ENCODE measurements at places on chromosomes 6 and 20.

GRCh38 chr6:37485291-37485702 is 14.4 kb downstream of the CCDC167 start:
- no peak for DNase-seq

GRCh38 chr6:161686655-161687054 is 412.8 kb upstream of the AGPAT4 start:
- no peak for DNase-seq

DNA sequence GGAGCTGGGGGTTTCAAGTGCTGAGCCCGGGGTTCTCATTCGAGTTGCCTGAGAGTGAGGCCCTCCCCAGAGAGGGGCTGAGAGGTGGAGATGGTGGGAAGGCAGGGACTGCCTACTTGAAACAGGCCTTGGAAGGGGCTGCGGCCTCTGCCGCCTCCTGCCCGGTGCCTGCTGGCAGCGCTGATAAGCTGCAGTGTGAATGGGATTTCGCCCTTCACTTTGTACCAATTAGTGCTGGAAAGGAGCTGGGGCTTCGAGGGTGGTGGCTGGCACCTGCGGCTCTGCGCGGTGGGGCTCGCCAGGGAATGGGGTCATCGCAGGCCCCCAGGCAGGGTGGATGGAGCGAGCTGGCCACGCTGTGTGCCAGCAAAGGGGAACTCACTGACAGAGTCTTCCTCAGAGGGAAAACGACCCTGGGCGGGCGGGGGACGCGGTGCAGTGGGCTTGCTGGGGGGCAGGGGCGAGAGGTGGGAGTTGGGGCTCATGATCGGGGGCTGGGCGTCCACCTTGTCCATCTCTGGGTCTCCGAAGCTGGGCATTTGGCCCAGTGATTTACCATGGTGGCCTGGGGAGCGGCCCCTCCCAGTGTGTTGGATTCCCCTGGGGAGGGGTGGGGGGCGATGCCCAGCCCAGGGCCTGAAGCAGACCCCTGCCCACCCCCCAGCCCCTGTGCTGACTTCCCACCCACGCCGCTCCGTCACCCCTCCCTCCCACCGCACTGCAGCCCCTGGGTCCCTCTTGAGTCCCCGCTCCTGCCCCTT is 22.9 kb downstream of the COL20A1 start:
- DNase-seq: no peak

DNA sequence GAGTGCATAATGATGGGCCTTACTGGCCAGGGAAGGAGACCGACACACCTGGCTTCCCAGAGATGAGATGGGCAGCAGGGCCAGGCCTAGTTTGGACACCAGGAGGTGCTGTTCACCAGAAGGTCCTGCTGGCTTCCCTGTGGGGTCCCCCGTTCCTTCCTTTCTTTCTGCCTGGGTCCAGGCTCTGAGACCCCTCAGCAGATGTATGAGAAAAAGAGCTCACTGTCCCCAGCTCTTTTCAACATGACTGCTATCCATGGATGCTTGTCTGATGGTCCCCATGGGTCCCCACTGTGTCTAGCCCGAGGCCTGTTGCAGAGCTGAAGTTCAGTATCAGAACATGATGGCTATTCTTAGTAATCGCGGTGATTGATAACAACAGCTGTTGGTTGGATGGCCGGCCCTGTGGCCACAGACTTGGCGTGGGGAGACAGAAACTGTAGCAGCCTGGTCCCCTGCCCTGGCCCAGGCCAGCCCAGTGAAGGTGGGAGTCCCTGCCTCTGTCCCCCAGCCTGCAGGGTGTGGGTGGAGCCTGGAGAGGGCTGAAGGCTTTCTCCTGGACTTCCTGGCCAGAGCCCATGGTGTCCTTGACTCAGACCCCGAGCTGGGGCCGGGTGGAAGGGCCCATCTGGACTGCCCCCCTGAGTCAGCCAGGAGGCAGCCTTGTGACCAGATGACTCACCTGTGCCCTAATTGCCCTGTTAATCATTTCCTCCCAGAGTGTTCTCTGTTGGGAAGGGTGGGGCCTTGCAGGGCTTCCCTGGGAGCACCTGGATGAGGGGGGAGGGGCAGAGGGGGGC is 9.9 kb upstream of the BAK1 start:
- peak; percentile 66 for DNase-seq

GRCh38 chr6:134424798-134425170 is 106.9 kb upstream of the SGK1 start:
- DNase-seq: no peak

DNA sequence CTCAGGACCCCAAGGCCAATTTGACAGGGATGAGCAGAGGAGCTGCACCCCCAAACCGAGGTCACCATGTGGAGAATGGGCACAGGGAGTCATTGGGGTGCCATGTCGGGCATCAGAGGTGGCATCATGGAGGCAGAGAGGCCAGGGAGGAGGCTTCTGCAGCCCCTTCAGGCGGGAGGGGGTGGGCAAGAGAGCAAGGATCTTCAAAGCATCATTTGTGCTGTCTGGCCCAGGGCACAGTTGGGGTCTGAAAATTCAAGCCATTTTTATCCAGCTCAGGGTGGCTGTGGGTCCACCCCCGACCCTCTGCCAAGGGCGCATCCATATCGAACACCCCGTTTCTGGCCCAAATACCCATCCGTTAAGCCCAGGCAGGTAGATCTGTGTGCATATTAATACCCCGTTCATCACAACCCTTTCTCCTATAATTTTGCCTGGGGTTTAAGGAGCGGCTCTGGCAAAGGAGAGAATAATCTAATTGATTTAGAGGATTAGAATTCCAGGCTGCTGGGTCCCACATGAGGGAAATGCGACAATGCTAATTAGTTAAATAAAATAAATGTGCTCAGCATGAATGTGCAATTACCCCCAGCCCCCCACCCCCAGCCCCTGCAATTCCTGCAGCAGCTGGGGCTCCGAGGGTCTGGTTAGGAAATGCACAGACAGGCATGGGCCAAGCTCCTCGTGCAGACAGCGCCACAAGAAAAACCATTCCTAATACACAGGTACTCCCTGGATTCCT is 31.9 kb downstream of the VSTM2L start:
- DNase-seq: no peak

DNA sequence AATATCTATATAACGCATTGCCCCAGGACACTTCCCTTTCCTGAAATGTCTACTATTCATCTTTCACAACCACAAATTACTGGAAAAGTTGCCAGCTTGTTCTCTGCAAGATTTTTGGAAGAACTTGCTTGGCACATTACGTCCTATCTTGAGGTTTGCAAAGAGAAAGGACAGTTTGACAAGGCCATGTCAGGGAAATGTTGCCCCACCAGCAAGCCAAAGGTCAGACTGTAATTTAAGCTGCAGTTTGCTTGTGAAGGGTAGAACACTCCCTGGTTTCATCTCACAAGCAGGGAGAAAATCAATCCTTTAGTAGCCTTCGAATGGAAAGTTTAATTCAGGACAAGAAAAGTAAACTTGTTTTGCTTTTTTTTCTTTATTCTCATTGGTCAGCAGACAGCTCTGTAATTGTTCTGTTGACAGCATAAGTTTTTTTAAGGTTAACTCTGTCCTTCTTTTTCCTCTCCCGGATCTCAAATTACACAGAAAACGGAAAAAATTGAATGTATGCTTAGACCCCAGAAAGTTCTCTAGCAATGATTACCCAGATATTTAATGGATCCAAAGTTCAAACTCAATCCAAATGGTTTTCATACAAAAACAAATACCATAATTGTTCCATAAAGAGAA is 541.8 kb upstream of the NRSN1 start:
- no peak for DNase-seq

Measured in skin of body (tissue), 3 donors.